ENCODE measurements at places on chromosomes 5 and 9.

DNA sequence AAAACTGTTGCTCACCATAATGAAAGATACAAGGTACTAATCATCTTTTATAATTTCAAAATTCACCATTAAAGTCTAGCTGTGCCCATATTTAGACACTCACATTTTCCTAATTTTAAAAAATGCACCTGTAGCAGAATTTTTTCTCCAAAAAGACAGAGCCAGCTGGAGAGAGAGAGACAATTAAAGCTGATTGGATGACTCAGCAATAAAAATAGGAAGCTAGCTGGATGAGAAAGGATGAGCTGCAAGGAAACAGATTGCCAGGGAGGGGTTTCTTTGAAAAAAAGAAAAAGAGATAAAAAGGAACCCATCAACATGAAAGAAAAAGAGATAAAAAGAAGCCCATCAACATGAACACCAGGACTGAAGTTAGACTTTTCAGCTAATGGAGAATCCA lies 73.8 kb downstream of the HCN1 start:
- no peak for DNase-seq
- H3K4me1 ChIP-seq, result no peaks in the 10 kb centered on the region
- H3K27ac ChIP-seq, result no peak overlapping the region
- H3K4me3 ChIP-seq, result no peak overlapping the region
- H3K36me3 ChIP-seq, result no peaks in the 10 kb centered on the region

DNA sequence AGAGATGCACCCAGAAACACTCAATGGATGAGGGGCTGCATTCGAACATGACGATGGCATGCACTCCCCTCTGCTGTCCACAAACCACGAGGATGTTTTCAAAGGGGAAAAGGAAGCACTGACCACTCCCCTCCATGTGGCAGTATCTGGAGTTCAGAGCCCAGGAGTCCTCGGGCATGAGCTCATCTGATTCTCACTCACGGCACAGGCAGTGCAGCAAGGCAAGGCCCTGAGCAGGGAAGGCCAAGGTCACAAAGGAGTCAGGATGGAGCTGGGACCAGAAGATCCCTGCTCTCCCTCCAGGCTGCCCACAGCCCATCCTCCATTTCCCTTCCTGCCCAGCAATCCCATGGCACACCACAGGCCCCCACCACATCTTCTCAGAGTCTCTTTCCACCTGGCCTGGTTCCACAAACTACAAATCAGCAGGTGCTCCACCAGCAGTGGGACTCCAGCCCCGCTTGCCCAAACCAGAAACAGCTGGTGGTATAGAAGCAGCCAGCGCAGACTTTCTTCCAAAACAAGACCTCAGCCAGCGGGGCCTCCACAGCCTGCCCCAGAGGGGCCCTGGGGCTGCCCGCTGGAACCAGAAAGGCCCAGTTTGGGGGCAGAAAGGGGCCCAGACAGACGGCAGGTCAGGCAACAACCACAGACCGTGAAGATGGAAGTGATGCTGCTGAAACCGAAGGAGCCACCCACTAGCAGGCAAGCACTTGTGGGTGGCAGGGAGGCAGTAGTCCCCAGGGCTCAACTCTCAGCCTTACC lies 12.2 kb downstream of the TNIP1 start:
- peaks cover 64% of the 10 kb centered on the region for H3K4me1 ChIP-seq
- DNase-seq, result peak; percentile 55
- H3K27me3 ChIP-seq, result no peaks in the 10 kb centered on the region
- no peak overlapping the region for H3K4me3 ChIP-seq

GRCh38 chr5:33299621-33300208 lies 141.1 kb upstream of the TARS1 start:
- no peaks in the 10 kb centered on the region for H3K27me3 ChIP-seq
- no peaks in the 10 kb centered on the region for H3K4me1 ChIP-seq
- no peaks in the 10 kb centered on the region for H3K36me3 ChIP-seq
- DNase-seq, result peak; percentile 62
- no peak overlapping the region for H3K4me3 ChIP-seq
- H3K27ac ChIP-seq, result peak overlapping the region; percentile 24

- no peaks in the 10 kb centered on the region for H3K36me3 ChIP-seq
- no peak overlapping the region for H3K27ac ChIP-seq
- no peaks in the 10 kb centered on the region for H3K4me1 ChIP-seq
- H3K4me3 ChIP-seq, result no peak overlapping the region
Observed at GRCh38 chr5:42745426-42745825, 11.2 kb upstream of the CCDC152 start.

DNA sequence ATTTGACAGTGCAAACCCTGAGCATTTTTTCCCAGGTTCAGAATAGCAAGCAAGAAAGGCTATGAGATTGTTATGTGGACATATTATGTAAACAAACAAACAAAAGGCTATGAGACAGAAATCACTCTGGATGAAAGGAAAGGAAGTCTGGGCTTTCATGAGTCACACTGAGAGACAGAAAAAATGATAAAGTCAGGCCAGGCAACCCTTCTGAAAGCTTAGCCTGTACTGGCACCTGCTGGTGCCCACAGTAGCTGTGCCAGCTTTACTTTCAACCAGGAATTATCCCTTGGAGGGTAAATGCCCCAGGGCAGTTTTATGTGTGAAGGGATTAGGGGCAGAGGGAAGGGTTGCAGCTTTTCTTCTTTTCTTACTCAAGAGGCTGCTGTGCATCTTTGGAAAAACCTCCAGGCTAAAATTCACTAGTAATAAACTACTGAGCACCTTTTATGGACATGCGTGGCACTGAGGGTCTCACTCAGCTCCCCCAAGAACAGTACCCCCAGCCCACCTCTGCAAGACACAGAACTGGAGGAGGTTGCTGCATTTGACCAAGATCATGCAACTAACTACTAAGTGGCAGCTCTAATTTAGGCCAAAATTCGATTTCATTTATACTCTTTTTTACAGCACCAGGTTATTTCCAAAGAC lies 41.7 kb downstream of the ACTL7B start:
- H3K27me3 ChIP-seq, result peaks cover 9% of the 10 kb centered on the region
- peaks cover 1% of the 10 kb centered on the region for H3K4me1 ChIP-seq
- no peak overlapping the region for H3K4me3 ChIP-seq
- peak; percentile 71 for DNase-seq

DNA sequence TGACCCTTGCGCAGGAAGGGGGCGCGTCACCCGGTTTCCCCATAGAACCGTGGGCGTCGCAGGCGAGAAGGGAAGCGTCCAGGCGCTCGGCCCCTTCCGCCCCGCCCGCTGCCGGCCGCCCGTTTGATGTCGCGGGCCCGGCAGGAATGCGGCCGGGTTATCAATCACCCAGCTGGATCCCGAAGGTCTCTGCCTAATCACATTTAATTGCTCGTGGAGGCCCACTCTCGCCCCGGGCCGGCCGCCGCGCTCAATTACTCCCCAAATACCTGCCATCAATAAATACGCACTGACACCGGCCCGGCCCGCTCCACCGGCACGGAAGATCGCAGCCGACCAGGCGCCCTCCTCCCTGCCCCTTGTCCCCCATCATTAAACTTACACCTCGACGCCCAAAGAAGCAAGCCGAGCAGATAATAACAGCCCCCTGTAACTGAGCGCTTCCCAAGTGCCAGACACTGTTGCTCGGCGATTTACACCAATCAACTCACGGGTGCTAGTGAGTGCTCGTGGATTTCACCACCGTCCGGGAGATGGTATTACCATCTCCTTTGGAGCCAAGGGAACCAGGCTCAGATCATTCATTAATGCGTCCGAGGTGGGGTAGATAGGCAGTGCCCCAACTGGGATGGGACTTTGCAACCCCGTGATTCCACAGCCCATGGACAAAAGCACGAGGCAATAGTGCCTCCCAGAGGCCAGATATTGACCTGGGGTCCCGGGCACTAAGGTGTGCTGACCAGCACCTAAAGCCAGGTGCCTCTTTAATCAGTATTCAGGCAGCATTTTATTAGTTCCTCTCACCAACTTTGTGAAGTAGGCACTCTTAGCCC lies 11.3 kb downstream of the MSX2 start:
- peak overlapping the region; percentile 69 for H3K4me3 ChIP-seq
- no peak overlapping the region for H3K27ac ChIP-seq
- no peak for DNase-seq
- H3K4me1 ChIP-seq, result no peaks in the 10 kb centered on the region

DNA sequence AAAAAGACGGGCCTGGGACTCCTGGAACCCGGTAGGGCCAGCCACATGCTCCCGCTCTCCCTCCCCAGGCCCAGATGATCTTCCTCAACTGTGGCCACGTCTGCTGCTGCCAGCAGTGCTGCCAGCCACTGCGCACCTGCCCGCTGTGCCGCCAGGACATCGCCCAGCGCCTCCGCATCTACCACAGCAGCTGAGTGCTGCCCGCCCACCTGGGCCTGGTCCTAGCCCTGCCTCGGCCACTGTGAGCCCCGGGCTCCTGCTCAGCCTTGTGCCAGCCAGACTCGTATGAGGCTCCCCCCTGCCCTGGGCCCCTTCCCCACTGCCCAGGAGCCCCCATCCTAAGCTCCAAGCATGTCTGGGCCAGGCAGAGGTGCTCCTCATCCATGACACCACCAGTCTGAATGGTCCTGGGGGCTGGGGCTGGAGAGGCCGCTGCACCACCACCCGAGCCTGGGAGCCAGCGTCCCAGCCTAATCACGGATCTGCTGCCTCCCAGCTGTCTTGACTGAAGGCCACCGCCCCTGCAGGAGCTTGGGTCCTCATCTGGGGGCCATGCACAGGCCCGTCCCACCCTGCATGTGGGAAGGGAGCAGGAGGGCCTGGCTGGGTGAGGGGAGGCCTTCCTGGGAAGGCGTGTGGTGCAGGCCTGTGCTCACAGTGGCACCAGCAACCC lies 51.5 kb downstream of the LRSAM1 start:
- H3K4me1 ChIP-seq, result peaks cover 53% of the 10 kb centered on the region
- no peaks in the 10 kb centered on the region for H3K27me3 ChIP-seq
- no peak for DNase-seq
- no peak overlapping the region for H3K4me3 ChIP-seq
- peak overlapping the region; percentile 41 for H3K27ac ChIP-seq

Measured in mesenchymal stem cell (in vitro differentiated cells and primary cell).